ENCODE measurements at places on chromosomes 6 and 20. TPM values are rescaled to one million over a fixed set of nuclear protein-coding genes. Genes with fewer than 3 reads are reported as not detected.
A peak's percentile ranks its signal among the peaks of the same experiment; 100 is the strongest.

The DEF6 gene
- 215 TPM for total RNA-seq

The RGS17 gene
- 0.10 TPM for total RNA-seq

The OR2H1 gene
- not detected for total RNA-seq

The FOXA2 gene
- not detected for total RNA-seq

The PRDM13 gene
- total RNA-seq: not detected

- H3K4me3 ChIP-seq: no peak overlapping the region
- no peaks in the 10 kb centered on the region for H3K27me3 ChIP-seq
- H3K27ac ChIP-seq: no peak overlapping the region
- no peak for DNase-seq
Measured at GRCh38 chr20:37987602-37988290, 45.5 kb downstream of the TTI1 start.

DNA sequence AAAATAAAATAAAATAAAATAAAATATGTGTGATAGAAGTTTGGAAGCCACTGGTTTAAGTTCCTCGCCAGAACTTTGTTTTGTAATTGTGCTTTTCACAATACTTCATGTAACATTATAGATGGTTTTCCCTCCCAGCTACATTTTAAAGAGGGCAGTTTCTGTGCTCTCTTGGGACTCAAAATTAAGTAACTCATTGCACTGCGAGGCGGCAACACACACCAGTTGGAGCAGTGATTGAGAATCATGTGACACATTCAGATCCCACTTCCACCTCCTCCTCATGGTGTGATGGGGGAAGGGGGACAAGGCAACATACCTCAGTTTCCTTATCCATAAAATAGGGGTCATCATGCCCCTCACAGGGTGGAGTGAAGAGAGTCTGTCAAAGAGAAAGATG lies 7.5 kb downstream of the C2 start:
- no peak overlapping the region for H3K4me3 ChIP-seq
- H3K27me3 ChIP-seq: peaks cover 2% of the 10 kb centered on the region
- H3K4me1 ChIP-seq: no peaks in the 10 kb centered on the region
- DNase-seq: no peak

DNA sequence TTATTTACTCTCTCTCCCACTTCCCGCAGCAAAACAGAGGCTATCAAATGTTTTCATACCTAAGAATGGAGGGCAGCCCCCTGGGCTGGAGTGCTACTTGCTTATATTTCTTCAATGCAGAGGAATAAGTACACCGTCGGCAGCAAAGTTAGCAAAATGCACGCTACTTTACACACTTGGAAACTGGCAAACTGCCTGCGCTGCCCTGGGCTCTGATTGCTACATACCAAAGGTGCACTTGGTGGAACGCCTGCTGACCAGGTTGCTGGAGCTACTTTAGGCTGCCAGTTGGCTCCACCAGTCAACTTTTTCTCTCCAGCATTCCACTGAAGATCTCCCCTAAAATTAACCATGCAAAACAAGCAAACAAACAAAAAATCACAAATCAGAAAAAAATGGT lies 62.4 kb downstream of the PRSS35 start:
- no peak overlapping the region for H3K4me3 ChIP-seq
- no peaks in the 10 kb centered on the region for H3K27me3 ChIP-seq
- no peaks in the 10 kb centered on the region for H3K4me1 ChIP-seq
- H3K27ac ChIP-seq: no peak overlapping the region

DNA sequence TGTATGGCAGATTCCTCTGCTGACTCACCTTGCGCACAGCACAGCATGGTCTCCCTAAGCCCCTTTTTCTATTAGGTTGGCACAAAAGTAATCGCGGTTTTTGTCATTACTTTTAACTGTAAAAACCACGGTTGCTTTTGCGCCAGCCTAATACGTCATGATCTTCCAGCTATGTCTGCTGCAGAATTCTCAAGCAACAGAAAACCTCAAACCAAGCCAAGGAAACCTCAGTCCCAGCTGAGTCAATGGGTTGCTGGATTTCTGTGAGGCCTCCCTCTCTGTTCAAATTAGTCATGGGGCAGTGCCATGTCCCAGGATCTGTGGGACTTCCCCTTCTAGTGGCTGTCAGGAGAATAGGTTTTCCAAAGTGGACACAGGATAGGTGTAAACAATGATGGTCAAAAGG lies 15.7 kb upstream of the ENPP1 start:
- H3K4me3 ChIP-seq: no peak overlapping the region
- no peaks in the 10 kb centered on the region for H3K36me3 ChIP-seq
- no peak for DNase-seq

DNA sequence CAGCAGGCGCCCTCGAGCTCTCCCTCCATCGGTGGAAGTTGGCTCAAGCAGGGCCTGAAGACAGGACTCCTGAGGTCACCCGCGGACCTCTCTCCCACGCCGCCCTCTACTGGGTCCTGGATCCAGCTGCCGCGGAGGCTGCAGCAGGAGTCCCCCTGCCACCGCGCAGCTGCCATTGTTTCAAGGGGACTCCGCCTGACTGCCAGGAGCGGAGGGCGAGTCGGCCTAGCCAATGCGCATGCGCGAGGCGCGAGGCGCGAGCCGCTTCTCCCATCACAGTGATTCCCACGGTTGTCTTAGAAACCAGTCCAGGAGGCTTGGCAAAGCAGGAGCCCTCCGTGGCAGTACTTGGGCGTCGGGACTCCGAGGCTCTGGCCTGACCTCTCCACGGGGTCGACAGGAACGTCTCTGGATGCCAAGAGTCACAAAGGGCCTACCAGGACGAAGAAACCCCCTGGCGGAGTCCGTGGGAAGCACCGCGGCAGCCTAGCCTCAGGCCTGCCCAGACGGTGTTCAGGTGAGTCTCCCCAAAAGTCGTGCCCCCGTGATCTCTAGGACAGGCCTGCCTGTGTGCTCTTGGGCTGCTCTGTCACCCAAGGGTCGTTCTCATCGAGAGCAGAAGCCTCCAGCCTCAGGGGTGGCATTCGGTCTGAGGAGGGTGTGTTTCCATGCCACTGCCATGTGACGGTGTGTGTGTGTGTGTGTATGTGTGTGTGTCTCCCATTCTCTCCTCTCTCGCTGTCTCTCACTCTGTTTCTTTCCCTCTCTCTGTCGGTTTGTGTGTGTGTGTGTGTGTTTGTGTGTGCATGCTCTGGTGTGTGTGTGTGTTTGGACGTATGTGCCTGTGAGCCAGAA lies 290.6 kb upstream of the ZNF337 start:
- DNase-seq: peak; percentile 40
- peak overlapping the region; percentile 48 for H3K4me3 ChIP-seq
- H3K36me3 ChIP-seq: no peaks in the 10 kb centered on the region
- H3K27me3 ChIP-seq: no peaks in the 10 kb centered on the region
- peaks cover 5% of the 10 kb centered on the region for H3K4me1 ChIP-seq
- no peak overlapping the region for H3K27ac ChIP-seq

GRCh38 chr20:56411759-56412472 lies at the start of gene CASS4:
TSS of gene CASS4 (plus strand) at chr20:56412260. CDS start at chr20:56412459, 199 bp downstream.
- H3K4me1 ChIP-seq: peaks cover 60% of the 10 kb centered on the region
- peaks cover 57% of the 10 kb centered on the region for H3K36me3 ChIP-seq
- H3K27me3 ChIP-seq: no peaks in the 10 kb centered on the region
- peak within 1 kb of the TSS; percentile 90 for H3K27ac ChIP-seq
- DNase-seq: peak; percentile 54

GRCh38 chr6:126110512-126111270 lies 124.4 kb downstream of the TRMT11 start:
- H3K4me1 ChIP-seq: no peaks in the 10 kb centered on the region
- H3K27me3 ChIP-seq: no peaks in the 10 kb centered on the region
- no peak overlapping the region for H3K27ac ChIP-seq
- no peak for DNase-seq
- H3K4me3 ChIP-seq: no peak overlapping the region
- H3K36me3 ChIP-seq: no peaks in the 10 kb centered on the region

- no peaks in the 10 kb centered on the region for H3K4me1 ChIP-seq
- no peaks in the 10 kb centered on the region for H3K36me3 ChIP-seq
- H3K4me3 ChIP-seq: no peak overlapping the region
- H3K27me3 ChIP-seq: no peaks in the 10 kb centered on the region
- DNase-seq: no peak
Measured at GRCh38 chr20:34989118-34989517, 33.5 kb downstream of the MYH7B start.

DNA sequence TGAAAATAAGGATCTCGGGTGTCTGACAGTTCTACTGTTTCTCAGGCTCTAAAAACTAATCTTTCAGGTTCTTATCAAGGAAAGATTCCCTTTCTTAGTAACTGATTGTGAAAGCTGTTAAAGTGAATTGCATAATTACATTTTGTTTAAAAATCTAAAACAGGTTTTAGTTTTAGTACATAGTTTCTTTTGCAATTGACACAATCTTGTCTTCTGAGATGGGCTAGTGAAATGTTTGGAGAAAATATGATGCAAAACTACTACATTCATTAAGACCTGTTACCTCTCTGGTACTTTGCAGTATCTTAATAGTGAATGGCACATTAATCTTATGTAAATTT lies 298.4 kb downstream of the UTRN start:
- peaks cover 66% of the 10 kb centered on the region for H3K4me1 ChIP-seq
- peak overlapping the region; percentile 92 for H3K27ac ChIP-seq

DNA sequence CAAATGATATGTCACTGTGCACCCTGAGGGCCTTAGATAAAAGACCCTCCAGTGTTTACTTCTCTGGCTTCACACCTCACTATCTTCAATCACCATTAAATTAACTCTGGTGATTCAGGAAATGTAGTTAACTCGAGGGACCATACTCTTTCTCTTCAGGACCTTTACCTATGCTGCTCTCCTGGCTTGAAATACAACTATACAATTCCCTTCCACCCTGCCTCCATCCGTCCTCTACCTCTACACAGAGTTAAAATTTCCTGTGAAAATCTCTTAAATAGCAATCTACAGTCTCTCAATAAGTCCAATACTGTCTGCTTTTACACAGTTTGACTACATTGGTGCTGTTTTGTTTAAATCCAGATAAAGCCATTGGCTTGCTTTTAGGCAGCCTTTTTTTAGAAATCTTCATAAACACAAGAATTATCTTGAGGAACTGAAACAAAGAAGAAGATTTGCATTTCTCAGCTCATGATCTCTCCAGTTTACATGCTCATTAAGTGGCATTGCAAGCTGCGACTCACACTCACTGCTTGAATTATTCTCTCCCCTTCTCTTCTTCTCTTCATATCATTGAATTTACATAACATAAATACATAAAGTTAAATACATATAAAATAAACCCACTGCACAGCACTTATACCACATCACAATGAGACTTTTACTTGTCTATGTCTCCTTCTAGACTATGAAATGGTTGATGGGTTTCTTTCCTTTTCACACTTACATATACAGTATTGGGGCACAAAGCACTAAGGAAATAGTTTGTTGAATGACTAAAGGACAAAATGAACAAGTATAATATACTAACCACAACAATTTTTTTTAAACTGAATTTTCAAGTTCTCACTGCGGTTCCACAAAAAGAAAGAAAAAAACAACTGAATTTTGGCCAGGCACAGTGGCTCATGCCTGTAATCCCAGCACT lies 239.0 kb upstream of the KCNQ5 start:
- no peak overlapping the region for H3K4me3 ChIP-seq
- H3K27me3 ChIP-seq: peaks cover 6% of the 10 kb centered on the region
- no peak overlapping the region for H3K27ac ChIP-seq
- no peak for DNase-seq
- H3K4me1 ChIP-seq: no peaks in the 10 kb centered on the region

DNA sequence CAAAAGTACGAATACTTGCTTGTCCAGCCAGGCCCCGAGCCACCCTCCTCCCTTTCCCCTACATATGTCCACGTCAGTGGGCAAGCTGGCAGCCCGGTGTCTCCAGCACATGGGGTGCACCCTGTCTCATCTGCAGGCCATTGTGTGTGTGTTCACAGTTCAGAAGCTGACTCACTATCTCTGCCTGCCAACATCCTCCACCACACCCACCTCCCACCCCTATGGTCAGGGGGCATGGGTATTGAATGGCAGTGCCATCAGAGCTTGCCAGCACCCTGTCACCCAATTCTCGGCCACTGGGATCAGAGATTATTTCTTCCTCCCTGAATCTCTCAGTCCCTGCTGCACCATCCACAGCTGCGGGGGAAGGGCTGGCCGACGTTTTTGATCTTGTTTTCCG lies 195.7 kb downstream of the FARS2 start:
- H3K4me3 ChIP-seq: no peak overlapping the region
- H3K4me1 ChIP-seq: no peaks in the 10 kb centered on the region
- H3K27ac ChIP-seq: no peak overlapping the region
- H3K36me3 ChIP-seq: no peaks in the 10 kb centered on the region
- DNase-seq: no peak

DNA sequence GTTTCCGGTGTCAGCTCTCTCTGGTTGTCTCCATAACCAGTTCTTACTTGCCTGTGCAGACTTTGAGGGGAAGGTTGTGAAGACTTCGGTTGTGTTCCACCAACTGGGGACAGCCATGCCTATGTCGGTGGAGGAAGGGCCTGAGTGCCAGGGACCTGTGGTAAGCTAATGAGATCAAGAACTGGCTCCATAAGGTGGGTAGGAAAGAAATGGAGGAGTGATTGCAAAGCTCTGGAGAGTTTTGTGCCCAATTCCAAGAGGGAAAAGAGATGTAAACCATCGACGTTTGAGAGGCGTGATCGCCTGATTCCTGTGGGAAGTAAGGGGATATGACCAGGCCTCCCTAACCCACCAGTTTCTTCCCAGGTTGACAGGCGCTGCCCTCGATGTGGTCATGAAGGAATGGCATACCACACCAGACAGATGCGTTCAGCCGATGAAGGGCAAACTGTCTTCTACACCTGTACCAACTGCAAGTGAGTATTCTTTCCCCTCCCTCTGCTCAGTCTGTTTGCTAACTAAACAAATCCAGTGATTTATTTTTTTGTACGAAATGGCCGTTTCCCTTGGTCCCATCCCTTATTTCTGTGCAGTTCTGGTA lies 893 bp downstream of the POLR1H start:
- H3K36me3 ChIP-seq: peaks cover 48% of the 10 kb centered on the region
- H3K27ac ChIP-seq: peak overlapping the region; percentile 97
- H3K4me1 ChIP-seq: peaks cover 56% of the 10 kb centered on the region
- H3K4me3 ChIP-seq: peak overlapping the region; percentile 98
- peak; percentile 68 for DNase-seq

DNA sequence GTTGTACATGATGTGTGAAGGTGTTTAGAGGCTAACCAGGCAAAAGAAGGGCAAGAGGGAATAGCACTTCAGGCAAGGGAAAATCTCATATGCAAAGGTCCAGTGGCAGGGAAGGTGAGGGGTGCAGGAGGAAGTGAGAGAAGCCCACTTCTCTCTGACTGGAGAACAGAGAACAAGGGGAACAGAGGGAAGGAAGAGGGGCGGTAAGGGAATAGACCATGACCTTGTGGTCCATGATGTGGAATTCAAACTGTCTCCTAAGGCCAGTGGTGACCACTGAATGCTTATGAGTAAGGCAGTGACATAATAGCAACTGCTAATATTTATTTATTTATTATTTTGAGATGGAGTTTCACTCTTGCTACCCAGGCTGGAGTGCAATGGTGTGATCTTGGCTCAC lies 20.6 kb upstream of the SLC9A8 start:
- no peak overlapping the region for H3K4me3 ChIP-seq
- no peak for DNase-seq
- H3K4me1 ChIP-seq: peaks cover 19% of the 10 kb centered on the region
- H3K27ac ChIP-seq: no peak overlapping the region
- no peaks in the 10 kb centered on the region for H3K36me3 ChIP-seq
- H3K27me3 ChIP-seq: peaks cover 14% of the 10 kb centered on the region

DNA sequence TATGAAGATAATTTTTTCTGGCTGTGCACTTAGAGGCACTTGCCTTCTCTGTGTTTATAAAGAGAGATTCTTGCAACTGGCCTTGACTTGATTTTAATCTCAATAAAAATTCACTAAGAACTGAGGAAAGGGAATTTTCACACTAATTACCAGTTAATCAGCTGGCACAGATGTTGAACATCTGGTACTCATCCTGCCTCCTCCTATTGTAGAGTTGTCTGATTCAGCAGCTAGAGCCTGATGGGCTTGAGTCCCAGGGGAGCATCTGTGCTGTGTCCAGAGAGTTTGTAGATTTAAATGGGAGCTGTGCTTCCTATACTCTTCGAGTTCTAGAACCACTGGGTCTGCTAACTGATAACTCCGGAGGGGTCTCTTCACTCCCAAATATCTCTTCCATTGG lies 284.4 kb upstream of the RNF24 start:
- no peaks in the 10 kb centered on the region for H3K4me1 ChIP-seq
- H3K27me3 ChIP-seq: peaks cover 17% of the 10 kb centered on the region
- DNase-seq: no peak
- H3K36me3 ChIP-seq: no peaks in the 10 kb centered on the region
